ENCODE measurements at places on chromosomes 6 and 20.
A peak's percentile ranks its signal among the peaks of the same experiment; 100 is the strongest.

GRCh38 chr6:107654764-107655163, 164.8 kb downstream of the SOBP start:
- no peak for DNase-seq

- DNase-seq, result no peak
Measured at GRCh38 chr6:158517581-158517980, 42.3 kb upstream of the TMEM181 start.

DNA sequence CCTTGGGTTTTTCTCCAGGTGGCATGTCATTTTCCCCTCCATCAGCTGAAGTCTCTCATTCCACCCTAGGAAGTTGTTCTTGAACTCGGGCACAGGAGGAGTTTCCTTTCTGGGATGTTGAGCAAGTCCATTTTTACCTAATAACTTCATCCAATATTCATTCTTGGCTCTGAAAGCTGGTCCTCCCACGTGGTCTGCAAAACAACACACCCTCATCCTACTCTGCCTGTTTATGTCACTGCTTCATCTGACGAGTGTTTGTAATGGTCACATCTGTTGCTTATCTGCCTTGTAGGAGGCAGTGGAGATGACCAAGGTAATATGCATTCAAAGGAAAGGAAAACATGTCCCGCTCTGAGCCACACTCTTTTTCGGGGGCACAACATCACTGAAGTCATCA, 41.7 kb upstream of the AIG1 start:
- no peak for DNase-seq

GRCh38 chr20:48722002-48722731, 105.6 kb downstream of the PREX1 start:
- no peak for DNase-seq

GRCh38 chr6:105815661-105816555, 270.2 kb upstream of the PRDM1 start:
- no peak for DNase-seq

DNA sequence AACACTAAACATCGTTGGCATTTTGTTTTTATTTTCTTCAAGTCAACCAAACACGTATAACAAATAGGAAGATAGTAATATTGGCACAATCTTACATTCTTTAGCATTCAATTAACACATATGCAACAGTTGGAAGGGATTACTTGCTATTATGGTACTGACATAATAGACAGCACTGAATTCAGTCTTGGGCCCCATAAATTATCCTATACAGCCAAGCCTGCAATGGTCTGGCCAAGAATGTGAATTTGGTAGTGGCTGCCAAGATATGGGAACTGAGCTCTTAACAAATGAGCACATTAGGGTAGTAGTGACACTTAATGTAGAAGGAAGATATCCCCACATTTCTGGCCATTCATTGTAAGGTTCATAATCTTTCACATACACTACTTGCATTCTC, 44.8 kb upstream of the ARHGAP18 start:
- no peak for DNase-seq

DNA sequence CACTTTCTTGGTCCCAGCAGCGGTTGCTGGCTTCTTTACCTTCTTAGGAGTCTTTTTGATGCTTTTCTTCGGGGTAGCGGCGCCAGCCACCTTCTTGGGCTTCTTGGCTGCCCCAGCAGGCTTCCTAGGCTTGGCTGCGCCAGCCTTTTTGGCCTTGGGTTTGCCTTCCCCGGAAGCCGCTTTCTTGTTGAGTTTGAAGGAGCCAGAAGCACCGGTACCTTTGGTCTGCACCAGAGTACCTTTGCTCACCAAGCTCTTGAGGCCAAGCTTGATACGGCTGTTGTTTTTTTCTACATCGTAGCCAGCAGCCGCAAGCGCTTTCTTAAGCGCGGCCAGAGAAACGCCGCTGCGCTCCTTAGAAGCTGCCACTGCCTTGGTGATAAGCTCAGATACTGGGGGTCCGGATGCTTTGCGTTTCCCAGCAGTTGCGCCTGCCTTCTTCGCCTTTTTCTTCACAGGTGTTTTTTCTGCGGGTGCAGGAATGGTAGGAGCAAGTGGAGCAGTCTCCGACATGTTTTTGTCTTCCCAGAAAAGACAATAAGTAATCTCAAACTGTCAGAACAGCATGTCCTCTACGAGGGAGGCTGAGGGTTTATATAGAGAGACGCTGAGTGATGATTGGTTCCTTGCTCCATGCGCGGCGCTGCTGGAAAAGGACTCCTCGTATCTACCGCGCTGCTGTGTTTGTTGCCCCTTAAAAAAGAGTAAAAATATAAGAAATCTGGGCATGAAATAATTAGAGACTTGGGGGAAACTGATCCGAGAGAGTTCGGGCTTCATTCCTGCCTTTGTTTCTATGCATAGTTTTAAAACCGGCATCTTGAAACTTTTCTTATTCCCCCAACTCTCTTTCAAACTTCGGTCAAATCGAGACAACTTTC, 130.3 kb upstream of the BTN3A2 start:
- no peak for DNase-seq

- no peak for DNase-seq
Measured at GRCh38 chr20:49661560-49662329, 51.9 kb downstream of the B4GALT5 start.

- DNase-seq, result no peak
Measured at GRCh38 chr20:47428164-47428563, 71.7 kb upstream of the ZMYND8 start.

- no peak for DNase-seq
Measured at GRCh38 chr6:4914420-4915159, 89.2 kb downstream of the RPP40 start.

DNA sequence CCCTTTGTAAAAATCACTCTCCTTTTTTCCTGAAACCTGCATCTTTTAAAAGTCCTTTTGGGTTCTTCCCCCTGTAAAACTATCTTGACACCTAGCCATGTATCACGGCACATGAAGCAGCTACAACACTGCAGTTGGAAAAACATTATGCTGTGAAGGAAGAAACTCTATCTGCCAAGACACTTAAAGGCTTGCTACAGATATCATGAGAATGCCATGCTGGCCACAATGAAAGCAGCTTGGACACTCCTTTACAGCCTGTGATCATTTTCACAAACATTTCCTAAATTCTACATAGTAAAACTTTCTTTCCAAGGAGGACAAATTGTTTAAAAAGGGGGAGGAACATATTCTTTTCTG, 31.8 kb downstream of the CNKSR3 start:
- no peak for DNase-seq

DNA sequence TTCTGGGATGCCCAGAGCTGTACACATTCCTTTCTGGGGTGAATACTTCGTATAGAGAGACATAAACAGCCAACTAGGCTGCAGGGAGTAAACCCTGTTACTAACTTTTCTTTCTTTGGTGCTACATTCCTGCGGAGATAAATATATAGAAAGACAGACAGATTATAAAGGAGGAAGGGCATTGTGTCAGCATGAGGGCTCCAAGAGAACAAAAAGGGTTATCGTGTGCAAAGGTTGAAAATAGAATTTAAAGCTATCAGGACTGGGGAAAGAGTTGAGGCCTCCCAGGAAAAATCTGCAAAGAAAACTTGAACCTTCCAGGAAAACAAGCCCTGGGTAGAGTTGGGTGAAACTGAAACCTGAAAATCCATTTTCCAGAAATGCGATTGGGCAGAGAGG, 68.0 kb downstream of the TMEM170B start:
- DNase-seq, result no peak

DNA sequence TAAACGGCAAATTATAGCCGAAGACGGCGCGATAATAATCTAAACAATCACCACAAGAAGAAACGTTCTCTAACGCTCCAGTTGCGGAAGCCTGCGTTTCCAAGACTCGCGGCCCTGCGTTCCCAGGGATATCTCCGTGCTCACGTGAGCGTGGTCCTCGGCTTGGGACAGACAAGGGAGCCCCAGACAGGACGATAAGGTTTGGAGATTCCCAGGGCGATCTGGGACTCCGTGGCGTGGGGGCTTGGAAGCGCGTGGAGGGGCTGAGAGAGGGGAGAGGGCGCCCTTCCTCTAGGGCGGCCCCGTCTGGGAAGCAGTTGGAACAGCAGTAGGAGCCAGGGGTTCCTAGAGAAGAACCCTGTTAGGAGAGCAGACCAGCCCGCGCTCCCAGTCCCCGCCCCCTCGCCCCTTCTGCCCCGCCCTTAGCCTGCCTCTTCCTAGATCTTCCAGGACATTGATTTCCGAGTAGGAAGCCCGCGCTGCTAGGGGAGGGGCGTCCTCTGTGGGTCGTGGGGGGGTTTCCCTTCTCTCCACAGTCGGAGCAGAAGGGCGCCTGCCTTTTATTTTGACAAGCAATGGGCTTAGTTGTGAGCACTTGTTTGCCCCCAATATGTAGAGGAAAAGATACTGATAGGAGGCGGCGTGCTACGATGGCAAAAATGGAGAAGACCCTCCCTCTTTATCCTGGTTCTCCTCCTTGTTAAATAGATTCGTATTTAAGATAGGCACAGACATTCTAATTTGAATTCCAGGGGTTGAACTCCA, 10.6 kb downstream of the NRN1 start:
- DNase-seq, result no peak

DNA sequence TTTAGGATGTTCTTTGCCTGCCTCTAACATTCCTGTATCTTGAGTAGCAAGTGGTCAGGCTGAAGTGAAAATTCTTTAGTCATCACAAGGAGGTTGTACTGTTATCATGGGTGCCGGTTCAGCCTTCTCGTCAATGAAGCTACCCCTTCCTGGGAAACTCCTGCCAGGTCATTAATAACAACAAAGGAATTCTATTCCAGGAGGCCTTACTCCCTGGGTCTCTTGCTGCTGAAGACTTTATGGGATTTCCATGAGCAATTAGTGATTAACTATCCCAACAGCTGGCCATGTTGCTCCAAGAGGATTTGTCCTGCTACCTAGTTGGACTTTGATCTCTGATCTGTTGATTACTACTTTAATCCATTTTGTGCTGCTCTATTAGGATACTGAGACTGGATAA, 62.7 kb upstream of the ELOVL5 start:
- DNase-seq, result no peak

DNA sequence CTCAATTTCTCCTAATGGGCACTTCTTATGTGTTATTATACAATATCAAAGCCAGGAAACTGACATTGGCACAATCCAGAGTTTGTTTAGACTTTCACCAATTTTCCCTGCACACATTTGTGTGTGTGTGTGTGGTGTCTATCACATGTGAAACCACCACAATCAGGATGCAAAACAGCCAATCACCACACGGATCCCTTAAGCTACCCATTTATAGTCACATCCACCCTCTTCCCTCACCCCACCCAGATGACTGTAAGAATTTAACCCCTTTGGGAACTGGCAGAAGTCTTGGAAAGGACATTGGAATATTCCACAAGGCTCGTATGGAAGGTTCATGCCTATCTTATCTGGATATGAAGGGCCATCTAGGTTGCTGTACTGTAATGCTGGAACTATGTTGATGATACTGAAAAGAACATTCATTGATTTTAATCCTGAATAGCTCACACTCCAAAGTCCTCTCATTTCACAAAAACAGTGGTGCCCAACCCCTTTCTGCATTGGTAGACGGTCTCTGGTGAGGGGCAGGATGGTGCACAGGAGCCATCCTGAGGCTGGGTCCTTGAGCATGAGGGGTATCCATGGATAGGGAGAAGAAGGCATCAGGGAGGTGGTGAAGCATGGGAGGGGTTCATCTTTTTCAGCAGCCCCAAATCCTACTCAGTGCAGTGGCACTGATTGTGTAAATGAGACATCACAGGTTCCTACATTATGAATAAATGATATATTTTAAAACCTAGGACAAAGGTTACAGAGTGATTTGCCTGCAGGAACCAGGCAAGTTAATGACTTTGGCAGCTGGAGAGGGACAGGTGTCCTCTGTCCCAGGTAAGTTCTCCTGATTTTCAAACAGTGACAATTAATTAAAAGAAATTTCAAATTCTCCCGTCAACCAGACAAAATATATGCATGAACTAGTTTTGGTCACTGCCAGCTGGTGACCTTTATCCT, 12.1 kb upstream of the CTCFL start:
- no peak for DNase-seq

DNA sequence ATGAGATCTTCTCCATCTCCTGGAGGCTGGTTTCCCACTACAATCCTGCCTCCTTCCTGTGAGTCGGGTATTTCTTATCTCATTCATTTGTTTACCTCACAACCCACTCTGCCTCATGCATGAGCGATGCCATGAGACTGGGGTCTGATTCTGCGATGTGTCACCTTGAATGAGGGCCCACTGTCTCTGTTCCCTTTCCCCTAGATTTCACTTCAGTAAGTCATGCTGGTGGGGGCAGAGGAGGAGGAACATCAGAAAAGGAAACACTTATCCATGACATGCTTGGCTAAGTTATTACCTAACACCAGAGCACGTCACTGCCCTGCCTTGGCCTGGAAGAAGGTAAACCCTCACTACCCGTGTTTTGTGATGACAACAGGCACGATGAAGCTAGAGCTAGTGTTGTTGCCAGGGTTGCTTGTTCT, 337.4 kb upstream of the PRDM1 start:
- no peak for DNase-seq

- DNase-seq, result no peak
Measured at GRCh38 chr6:36794713-36795065, 44.6 kb downstream of the CPNE5 start.

GRCh38 chr6:43819958-43820357, 49.9 kb downstream of the VEGFA start:
- no peak for DNase-seq

DNA sequence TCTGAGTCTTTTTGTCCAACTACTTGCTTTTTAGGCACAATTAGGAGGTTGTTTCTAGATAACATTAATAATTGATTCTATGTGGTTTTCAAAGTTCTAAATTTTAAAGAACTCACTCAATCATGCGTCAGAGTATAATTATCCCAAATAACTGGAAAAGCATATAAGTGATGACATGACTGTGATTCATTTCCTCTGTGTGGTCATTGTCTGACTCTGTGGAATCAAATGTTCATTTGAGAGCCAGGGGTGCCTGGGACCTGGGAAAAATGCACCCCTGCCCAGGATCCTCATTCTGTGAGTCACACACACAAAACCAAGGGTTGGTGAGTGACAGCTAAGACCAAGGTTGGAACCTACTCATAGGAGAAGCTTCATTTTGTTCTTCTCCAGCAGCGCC, 127.1 kb upstream of the MLIP start:
- DNase-seq, result peak; percentile 92
